HFFc6 (cell line): ENCODE measurements at places on chromosomes 12 and 14.

DNA sequence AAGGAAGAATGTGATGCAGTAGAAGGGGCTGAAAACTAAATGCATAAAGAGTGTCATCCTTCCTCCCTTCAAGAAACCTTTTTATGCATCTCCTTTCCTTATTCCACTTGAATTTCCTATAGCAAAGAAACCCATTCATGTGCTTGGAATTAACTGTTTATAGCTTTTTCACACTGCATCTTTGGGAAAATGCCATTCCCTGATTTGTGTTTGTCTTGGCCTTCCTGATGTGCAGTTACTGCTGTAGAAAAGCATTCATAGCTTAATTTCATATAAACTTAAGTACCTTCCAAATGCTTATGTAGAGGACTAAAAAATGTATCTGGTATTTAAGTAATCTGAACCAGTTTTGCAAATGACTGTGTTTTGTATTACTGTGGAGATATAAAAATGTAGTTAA, 61.8 kb downstream of the SDR9C7 start:
- no peak for DNase-seq

- peak; percentile 59 for DNase-seq
Measured at GRCh38 chr12:93415723-93416464, 25.9 kb downstream of the UBE2N start.

GRCh38 chr12:45379261-45379660, 163.4 kb downstream of the ANO6 start:
- DNase-seq = peak; percentile 12

- no peak for DNase-seq
Measured at GRCh38 chr12:66170606-66171005, 810 bp upstream of the TMBIM4 start.

DNA sequence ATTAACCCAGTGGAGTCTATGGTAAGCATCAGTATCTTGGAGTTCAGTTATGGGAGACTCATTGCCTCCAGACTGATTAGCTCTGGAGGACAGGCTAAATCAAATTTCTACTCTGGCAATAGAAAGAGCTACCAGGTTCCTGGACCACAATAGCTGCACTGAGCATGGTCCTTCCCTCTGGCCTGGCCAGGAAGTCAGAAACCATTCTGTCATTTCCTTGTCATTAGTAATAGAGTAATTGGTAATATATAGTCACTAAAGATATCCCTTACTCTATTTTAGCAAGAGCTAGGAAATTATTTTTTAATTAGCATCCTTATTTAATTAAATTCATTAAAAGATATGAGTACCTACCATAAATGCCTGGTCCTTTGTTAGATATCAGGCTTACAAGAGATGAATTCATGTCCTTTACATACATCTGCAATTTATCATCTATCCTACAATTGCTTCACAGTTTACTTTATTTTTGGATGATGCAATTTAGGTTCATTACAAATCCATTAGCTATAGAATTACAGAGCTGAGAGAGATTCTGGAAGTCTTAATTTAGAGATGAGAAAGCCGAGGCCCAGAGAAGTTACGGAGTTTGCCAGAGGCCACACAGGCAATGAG, 23.7 kb upstream of the TDRD9 start:
- DNase-seq = no peak
